ENCODE measurements at places on chromosomes 16 and 17.
A peak's percentile ranks its signal among the peaks of the same experiment; 100 is the strongest.

GRCh38 chr16:62899737-62900136, 863.5 kb upstream of the CDH8 start:
- DNase-seq, result no peak

DNA sequence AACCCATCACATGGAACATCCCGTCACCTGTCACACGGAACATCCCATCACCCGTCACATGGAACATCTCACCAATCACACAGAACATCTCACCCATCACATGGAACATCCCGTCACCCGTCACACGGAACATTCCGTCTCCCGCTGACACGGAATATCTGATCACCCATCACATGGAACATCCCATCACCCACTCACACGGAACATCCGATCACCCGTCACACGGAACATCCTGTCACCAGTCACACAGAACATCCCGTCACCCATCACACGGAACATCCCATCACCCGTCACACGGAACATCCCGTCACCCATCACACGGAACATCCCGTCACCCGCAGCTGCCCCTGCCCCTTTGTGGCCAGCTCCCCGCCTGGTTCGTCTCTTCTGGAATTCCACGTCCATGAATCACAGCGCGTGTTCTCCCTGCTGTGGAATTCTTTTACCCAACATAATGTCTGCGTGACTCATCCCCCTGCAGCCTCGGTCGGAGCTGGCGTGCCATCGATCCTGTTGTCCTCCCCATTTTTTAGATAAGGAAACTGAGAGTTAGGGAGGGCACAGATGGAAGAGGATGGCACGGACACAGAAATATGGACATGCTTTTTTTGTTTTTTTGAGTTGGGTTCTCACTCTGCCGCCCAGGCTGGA, 5.6 kb downstream of the CPNE7 start:
- DNase-seq, result no peak

DNA sequence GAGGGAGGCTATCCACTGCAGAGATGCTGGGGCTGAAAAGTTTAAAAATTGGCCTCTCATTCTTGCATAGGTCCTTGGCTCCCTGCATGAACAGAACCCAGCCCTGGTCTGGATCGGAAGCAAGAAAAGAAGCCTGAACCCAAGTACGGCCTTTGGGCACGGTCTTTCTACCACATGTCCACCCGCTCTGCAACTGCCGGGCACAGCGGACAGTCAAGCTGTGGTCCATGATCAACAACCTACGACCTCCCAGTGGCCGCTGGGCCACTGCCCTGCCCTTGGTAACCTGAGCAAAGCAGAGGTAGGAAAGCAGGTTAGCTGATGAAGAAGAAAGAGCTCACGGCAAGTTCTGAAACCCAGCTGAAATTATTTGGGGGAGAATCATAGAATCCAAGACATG, 3.6 kb downstream of the ABCC12 start:
- DNase-seq, result no peak

- peak; percentile 83 for DNase-seq
These were observed 45.0 kb downstream of the B9D1 start for GRCh38 chr17:19317359-19318095.

- DNase-seq, result no peak
These were observed at the start of gene TMEM92 for GRCh38 chr17:50274142-50274896. Gene TMEM92, plus strand, starts transcription at chr17:50274466. Its CDS starts 36 bp downstream, at chr17:50274502.

GRCh38 chr16:1338119-1338730, 4.8 kb downstream of the BAIAP3 start:
- DNase-seq, result no peak
